Aortic smooth muscle cell (primary cell): ENCODE measurements at places on chromosomes 13 and 19. TPM values are rescaled to one million over a fixed set of nuclear protein-coding genes. Genes with fewer than 3 reads are reported as not detected.

Gene ZNF544
- 32.6 and 34.4 TPM in 2 replicates for total RNA-seq

Gene METTL21C
- not detected in 2 replicates for total RNA-seq

Gene TEX29
- 0.12 TPM in 1 of 2 replicates, not detected in the other for total RNA-seq

Gene CD209
- not detected in 2 replicates for total RNA-seq

Gene IFNL1
- not detected in 2 replicates for total RNA-seq

Gene RASA3
- 43.5 and 48.2 TPM in 2 replicates for total RNA-seq

Gene SLC7A10
- total RNA-seq: not detected in 2 replicates

Gene TUBA3C
- not detected in 2 replicates for total RNA-seq

Gene ZNF69
- 3.6 and 4.7 TPM in 2 replicates for total RNA-seq

Gene LONP1
- total RNA-seq: 59.6 and 81.6 TPM in 2 replicates

Gene YJEFN3
- total RNA-seq: 0.13 and 0.44 TPM in 2 replicates

Gene TMEM272
- total RNA-seq: not detected in 2 replicates

Gene RNF113B
- total RNA-seq: not detected in 2 replicates

Gene ICAM5
- 0.26 and 0.56 TPM in 2 replicates for total RNA-seq

Gene F2RL3
- 0.12 and 0.13 TPM in 2 replicates for total RNA-seq

Gene LRRC63
- total RNA-seq: not detected in 2 replicates

Gene CGB2
- total RNA-seq: not detected in 2 replicates

Gene CEACAM20
- not detected in 2 replicates for total RNA-seq

Gene LYPD4
- total RNA-seq: not detected in 2 replicates

Gene CCDC70
- not detected in 2 replicates for total RNA-seq

Gene C19orf38
- total RNA-seq: 0.19 and 0.26 TPM in 2 replicates

Gene ZIM2
- 0.26 TPM in 1 of 2 replicates, not detected in the other for total RNA-seq

Gene ETV2
- 0.12 and 0.26 TPM in 2 replicates for total RNA-seq

Gene APOC1
- 0.56 and 0.79 TPM in 2 replicates for total RNA-seq

Gene FXYD7
- not detected in 2 replicates for total RNA-seq

Gene IFI30
- 39.4 and 59.7 TPM in 2 replicates for total RNA-seq

Gene DBP
- 6.7 and 10.6 TPM in 2 replicates for total RNA-seq

Gene LENG8
- total RNA-seq: 34.9 and 45.4 TPM in 2 replicates

Gene MAMSTR
- total RNA-seq: 0.50 and 0.53 TPM in 2 replicates

Gene LIM2
- not detected in 2 replicates for total RNA-seq

Gene CEBPA
- total RNA-seq: under 0.01 TPM in 1 of 2 replicates, not detected in the other

Gene RASIP1
- 1.1 and 2.1 TPM in 2 replicates for total RNA-seq

Gene DDA1
- 36.2 and 39.7 TPM in 2 replicates for total RNA-seq

Gene ERICH4
- total RNA-seq: not detected in 2 replicates

Gene SHC2
- 0.13 TPM in 1 of 2 replicates, not detected in the other for total RNA-seq

Gene SLC25A42
- 4.9 and 5.3 TPM in 2 replicates for total RNA-seq

Gene LRRC4B
- total RNA-seq: under 0.01 and 0.12 TPM in 2 replicates

Gene DLL3
- total RNA-seq: 0.06 TPM in 1 of 2 replicates, not detected in the other
